ENCODE measurements at places on chromosomes 4 and X.
A peak's percentile ranks its signal among the peaks of the same experiment; 100 is the strongest.

GRCh38 chr4:110636680-110637407, 14.0 kb upstream of the PITX2 start:
- peak overlapping the region; percentile 31 for H3K4me3 ChIP-seq
- H3K4me1 ChIP-seq = peaks cover 31% of the 10 kb centered on the region
- no peak for DNase-seq

GRCh38 chrX:103233263-103233662, 18.4 kb downstream of the BEX4 start:
- no peaks in the 10 kb centered on the region for H3K36me3 ChIP-seq
- DNase-seq = no peak
- peaks cover 6% of the 10 kb centered on the region for H3K27me3 ChIP-seq
- H3K27ac ChIP-seq = no peak overlapping the region
- no peak overlapping the region for H3K4me3 ChIP-seq
- no peaks in the 10 kb centered on the region for H3K4me1 ChIP-seq

GRCh38 chr4:20194123-20195013, 57.3 kb upstream of the SLIT2 start:
- no peaks in the 10 kb centered on the region for H3K4me1 ChIP-seq
- no peaks in the 10 kb centered on the region for H3K27me3 ChIP-seq
- H3K27ac ChIP-seq = no peak overlapping the region
- no peak overlapping the region for H3K4me3 ChIP-seq
- DNase-seq = no peak

DNA sequence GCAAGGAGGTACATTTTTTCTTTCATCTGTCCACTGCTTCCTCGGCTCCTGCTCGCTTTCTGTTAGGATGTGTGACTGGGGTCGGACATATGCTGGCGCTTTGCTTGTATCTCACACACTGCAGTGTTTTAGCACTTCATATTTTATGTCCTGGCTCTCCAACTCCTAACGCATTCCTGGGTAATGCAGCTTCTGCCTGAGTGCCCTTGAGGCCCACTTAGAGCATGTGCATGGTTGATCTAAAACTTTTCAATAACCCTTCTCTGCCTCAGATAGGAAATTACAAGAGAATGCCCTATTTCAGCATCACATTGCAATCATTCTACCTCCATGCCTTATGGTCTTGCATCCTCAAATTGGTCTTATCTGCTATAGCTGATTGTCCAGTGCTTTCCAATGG, 65.3 kb downstream of the NEIL3 start:
- no peak overlapping the region for H3K4me3 ChIP-seq
- no peaks in the 10 kb centered on the region for H3K36me3 ChIP-seq
- no peaks in the 10 kb centered on the region for H3K4me1 ChIP-seq
- H3K27me3 ChIP-seq = no peaks in the 10 kb centered on the region
- no peak overlapping the region for H3K27ac ChIP-seq
- DNase-seq = no peak

GRCh38 chrX:128309311-128309710, 257.1 kb upstream of the ACTRT1 start:
- DNase-seq = no peak
- no peak overlapping the region for H3K4me3 ChIP-seq
- no peaks in the 10 kb centered on the region for H3K27me3 ChIP-seq
- no peak overlapping the region for H3K27ac ChIP-seq
- no peaks in the 10 kb centered on the region for H3K4me1 ChIP-seq

- no peak overlapping the region for H3K4me3 ChIP-seq
- H3K4me1 ChIP-seq = no peaks in the 10 kb centered on the region
- no peak for DNase-seq
- H3K36me3 ChIP-seq = no peaks in the 10 kb centered on the region
- H3K27me3 ChIP-seq = peaks cover 8% of the 10 kb centered on the region
These were observed 261.8 kb downstream of the DCTD start for GRCh38 chr4:182655340-182655739.

DNA sequence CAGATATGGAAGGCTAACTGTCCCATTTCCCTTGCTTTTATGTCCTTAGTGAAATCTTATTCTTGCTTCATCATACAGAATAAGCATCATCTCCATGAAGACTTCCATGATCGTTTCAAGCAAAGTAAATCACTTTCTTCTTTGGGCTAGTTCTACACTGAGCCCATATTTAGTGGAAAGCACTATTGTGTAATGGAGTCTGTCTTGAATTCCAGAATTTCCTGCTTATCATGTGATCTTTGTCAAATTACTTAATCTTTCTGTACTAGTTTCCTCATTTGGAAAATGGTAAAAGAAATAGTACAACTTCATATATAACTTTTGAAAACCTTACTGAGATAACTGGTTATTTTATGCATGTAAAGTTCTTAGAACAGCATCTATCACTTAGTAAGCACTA, 7.6 kb downstream of the ANAPC10 start:
- no peak overlapping the region for H3K27ac ChIP-seq
- no peak overlapping the region for H3K4me3 ChIP-seq
- H3K36me3 ChIP-seq = peaks cover 70% of the 10 kb centered on the region
- no peak for DNase-seq
- H3K27me3 ChIP-seq = no peaks in the 10 kb centered on the region
